ENCODE measurements at places on chromosomes 5 and 9.
A peak's percentile ranks its signal among the peaks of the same experiment; 100 is the strongest.

GRCh38 chr9:105651806-105652205 is 10.5 kb upstream of the TAL2 start:
- DNase-seq, result no peak

DNA sequence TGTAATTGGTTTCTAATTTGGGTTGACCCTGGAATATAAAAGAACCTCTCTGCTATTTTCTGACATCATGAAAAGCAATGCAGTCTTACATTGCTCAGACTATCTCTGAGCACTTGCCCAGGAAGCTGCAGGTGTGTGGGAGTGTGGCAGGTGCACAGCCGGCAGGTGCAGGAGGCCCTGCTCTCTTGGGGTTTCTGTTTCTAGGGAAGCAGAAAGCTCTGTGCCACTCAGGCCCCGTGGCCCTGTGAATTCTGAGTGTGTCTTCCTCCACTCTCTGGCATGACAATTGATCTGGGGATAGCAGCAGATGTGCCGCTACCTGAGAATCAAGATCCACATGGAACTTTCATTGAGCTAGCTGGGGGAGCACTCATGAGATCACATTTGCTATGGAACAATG is 45.7 kb upstream of the IRX2 start:
- peak; percentile 99 for DNase-seq

GRCh38 chr5:61423487-61424145 is 91.6 kb downstream of the ZSWIM6 start:
- no peak for DNase-seq

DNA sequence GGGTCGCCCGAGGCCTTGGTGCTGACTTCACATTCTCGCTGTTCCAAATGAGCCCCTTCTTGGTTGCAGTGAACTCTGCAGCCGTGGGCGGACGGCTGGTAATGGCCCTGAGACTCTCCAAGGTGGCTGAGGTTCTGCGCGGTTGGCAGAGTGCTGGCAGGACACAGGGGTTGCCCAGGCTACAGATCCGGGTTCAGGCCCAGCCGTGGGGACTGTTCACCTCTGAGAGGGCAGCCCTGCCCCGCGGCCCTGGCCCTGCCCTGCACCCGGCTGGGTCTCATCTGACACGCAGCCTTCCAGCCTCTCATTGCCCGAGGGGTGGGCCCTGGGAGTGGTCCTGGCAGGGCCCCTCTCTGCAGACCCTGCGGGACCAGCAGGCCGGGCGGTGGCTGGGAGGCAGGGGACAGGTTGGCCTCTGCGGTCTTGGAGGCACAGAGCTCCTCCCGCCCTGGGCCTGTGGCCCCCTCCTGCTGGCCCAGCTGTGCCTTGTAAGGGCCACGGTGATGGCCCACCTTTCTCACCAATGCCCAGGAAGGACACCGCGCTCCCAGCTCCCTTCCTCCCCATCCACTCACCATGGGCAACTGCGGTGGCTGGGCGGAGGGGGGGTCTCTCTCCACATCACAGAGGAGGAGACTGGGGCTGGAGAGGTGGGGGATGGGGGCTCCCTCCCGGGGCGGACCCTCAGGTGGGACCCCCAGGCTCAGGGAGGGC is 51.6 kb downstream of the AHRR start:
- DNase-seq, result peak; percentile 54

- DNase-seq, result no peak
These were observed 129.1 kb downstream of the KCNIP1 start for GRCh38 chr5:170632985-170633234.

Data from NCI-H2171 treated with DMSO at 0.1 percent for 48 hours (cell line).